ENCODE measurements at places on chromosomes 2 and 18.

DNA sequence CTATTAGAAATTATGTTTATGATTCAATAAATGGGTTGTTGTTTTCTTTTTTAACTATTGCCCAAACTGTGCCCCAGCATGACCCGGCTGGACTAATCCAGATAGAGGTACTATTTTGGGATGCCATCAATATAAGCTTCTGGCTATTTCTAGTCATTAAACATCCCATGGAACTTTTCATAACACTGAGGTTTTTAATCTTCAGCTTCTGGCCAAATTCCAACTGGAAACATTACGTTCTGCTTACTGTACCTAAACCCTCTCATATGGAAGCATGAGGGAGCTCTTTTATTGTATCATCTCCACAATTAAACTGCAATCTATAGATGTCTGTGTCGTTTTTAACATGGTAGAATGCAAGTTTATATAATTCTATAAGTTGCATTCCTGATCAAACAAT, 674.7 kb downstream of the ARHGAP15 start:
- DNase-seq, result no peak

- DNase-seq, result no peak
Measured at GRCh38 chr18:13378150-13378549, 159.6 kb downstream of the LDLRAD4 start.

DNA sequence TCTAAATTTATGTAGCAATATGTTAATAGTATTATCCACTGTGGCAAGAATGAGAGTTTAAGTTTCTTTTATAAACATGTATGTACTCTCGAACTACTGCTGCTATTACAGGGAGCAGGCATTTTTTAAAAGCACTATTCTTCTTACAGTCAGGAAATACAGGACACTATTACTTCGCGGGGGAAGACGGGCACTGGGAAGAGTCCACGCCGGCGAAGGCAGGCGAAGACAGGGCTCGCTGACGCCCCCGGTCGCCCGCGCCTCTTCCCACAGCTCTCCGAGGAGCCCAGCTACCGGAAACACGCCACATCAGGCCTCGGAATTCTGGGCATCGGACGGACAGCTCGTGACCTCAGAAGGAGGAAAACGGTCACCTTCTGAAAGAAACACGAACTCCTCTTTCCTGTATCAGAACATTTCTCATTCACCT, 90.2 kb downstream of the FAM161A start:
- no peak for DNase-seq

DNA sequence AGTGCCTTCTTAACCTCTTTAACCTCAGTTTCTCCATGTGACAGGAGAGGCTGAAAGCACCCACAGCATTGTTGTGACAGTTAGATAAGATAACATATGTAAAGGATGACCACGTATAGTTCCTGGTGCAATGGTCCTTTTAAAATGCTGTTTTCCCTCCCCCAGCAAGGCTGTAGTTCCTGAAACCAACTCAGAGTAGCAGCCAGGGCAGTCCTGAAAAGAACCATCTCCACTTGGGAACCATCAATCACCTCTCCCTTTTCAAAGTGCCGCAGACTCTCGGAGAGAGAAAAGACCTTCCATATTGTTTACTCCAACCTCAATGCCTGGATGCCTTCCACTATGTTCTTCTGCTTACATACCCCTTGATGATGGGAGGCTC, 158.8 kb downstream of the DDX1 start:
- DNase-seq, result no peak

GRCh38 chr2:136257893-136258292, 139.9 kb upstream of the CXCR4 start:
- DNase-seq, result no peak

GRCh38 chr2:55761526-55761925, 67.9 kb upstream of the PNPT1 start:
- DNase-seq, result no peak

DNA sequence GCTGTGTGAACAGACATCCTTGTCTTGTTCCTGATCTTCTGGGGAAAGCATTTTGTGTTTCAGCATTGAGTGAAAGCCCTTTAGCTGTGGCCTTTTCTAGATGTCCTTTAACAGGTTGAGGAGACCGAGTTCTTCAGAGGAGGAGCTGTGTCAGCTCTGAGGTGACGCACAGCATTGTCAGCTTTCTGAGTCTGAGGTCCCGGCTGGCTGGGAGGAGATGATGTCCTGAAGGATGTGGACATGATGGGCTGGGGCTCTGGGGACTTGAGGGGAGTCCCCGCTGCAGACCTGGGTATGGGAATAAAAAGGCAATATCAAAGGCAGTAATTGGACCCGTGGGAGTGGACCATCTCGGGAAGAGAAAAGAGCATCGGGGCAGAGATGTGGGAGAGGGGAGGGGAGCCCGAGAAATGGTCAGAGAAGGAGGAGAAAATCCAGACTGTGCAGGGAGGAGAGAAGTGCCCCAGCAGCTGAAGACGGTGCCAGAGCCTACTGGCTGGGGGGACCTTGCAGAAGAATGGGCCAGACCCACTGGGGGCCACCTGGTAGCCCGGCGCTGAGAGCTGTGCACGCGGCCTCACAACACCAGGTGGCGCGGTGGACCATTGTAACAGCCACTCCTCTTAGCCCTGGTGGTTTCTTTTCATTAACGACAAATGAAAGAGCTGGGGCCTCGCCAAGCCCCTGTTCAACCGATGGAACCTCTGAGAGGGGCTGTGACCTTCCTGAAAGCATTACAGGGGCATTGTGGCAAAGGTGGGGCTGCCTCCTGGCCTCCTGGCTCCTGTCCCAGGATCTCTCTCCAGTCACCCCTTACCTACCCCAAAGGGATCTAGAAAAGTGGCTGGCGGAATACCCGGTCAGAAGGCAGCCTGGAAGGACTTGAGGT, 61.6 kb downstream of the ST3GAL5 start:
- peak; percentile 66 for DNase-seq

GRCh38 chr18:12886498-12887126, 2.6 kb upstream of the PTPN2 start:
- DNase-seq, result peak; percentile 54

GRCh38 chr2:75344146-75344545, 144.8 kb upstream of the TACR1 start:
- DNase-seq, result no peak

DNA sequence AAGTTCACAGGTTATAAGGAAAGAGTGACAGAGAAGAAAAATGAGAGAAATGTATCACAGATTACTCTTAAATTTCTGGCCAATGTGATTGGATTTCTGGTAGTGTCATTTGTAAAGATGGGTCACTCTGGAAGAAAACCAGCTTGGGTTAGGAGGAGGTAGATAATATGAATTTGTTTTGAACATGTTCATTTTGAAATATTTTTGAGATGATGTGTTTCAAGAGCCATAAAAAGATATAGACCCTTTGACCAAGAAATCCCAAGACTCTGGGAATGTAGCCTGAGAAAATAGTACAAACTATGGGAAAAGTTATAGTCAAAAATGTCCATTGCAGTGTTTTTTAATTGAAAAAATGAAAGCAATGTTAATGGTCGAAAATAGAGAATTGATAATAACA, 70.7 kb downstream of the CALCRL start:
- DNase-seq, result no peak

DNA sequence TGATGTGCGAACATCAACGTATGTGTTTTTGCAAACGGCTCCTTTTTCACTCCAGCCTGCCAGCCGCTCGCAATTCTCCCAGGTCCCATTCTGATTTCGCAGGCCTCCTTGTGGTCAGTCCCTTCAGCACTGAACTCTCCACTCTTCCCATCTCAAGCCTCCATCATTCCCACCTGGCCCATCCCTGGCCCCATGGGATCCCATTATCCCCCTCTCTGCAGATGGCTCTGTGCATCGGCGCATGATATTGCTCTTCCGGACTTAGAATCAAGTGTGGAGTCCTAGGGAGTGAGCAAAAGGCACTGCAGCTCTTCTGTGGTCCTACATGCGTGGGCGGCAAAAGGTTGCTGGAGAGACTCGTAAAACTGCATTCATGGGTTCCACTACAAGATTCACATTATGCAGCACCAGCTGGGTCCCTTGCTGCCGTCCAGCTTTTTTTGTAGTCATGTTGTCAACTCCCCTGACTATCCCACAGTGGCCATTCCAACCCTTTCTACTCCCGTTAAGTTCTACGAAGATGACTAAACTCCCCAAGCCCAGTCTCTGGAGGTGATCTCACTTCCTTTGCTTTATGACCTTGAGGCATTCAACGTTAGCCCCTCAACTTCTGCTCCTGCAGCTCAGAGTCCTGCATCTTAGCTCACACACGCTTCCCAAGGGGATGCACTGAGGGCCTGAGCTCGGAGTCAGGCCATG, 125.3 kb upstream of the NRP2 start:
- no peak for DNase-seq

DNA sequence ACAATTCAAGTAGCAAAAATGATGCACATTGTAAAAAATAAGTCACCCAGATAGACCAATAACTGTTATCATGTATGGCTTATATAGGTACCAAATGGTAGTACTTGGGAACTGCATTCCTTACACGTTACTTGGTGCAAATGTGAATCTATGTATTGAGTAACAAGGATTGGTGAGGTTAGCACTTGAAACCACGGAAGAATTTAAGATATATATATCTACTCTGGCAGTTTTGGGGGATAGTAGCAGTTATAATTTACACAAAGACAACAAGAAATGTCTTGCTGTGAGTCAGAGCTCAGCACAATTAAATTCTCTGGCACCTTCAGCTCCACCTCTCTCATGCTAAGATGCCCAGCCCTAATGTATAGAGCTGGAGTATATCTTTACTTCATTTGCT, 359.4 kb upstream of the RAB12 start:
- no peak for DNase-seq

DNA sequence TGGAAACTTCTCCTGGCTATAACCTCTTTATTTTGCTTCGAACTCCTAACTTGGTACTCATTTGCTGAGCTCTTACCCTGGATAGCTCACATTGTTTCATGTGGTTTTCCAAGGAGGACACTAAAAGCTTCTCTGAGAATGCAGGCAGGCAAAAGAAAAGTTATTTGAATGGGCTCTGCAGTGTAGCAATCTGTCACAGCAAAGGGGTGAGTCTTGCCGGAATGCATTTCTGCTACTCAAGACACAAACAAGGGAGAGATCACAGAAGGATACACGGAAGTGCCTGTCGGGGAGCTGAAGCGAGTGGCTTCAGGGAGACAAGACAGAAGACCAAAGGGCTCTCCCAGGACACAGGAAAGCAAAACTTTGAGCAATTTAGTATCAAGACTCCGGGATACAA, 265.4 kb downstream of the SS18 start:
- DNase-seq, result no peak

DNA sequence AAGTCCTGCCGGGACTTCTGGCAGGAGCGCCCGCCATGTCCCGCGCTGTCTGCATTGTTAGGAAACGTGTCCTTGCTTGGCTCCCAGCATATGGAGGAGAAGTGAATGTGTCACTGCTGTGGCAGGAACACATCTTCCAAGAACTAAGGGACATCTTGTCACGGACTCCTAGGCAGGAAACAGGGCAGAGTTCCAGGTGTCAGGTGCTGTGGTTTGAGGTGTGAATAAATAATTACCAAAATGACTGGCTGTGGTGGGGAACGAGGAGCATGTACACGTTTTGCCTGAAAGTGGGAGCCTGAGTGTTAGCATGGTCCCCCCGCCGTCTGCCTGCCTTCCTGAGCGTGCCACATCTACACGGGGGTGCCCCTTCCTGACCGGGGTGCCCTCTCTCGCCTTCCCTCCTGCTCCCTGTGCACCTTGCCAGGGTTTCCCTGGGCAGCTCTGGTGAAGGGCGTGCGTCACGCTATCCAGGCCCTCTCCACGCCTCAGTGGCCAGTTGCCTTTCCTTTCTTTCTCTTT, 237.5 kb downstream of the LDLRAD4 start:
- peak; percentile 41 for DNase-seq

GRCh38 chr2:160140471-160140870, 59.6 kb downstream of the ITGB6 start:
- DNase-seq, result no peak

GRCh38 chr2:213848631-213849030, 562.2 kb upstream of the VWC2L start:
- no peak for DNase-seq

DNA sequence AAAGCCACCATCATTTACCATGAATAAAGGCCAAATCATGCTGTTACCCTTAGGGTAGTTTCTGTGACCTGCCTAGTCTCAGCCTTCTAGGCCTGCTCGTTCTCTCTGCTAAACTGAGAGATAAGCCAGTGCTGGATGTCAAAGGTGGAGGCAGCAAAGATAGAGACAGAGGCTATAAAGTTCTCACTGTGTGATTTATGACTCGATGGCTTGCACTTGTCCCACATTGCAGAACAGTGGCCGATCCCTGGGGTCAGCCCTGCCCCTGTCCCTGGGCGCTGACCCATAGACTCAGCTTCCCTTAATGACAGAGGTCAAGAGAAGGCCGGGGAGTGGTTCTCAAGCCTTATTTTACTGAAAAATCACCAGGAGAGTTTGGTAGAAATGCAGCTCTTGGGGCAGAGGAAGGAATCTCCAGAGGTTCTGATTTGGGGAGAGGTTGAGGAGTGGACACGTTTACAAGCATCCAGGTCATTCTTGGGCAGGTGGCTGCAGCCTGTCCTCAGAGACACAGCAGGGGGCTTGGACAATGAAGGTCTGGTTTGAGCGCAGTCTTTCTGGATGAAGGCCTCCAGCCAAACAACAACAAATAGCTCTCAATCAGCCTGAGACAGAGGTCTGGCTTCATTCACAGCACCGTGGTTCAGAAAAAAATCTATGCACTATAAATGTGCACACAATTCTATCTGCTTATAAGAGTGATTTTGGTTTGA, 143.5 kb downstream of the ACKR3 start:
- DNase-seq, result no peak

DNA sequence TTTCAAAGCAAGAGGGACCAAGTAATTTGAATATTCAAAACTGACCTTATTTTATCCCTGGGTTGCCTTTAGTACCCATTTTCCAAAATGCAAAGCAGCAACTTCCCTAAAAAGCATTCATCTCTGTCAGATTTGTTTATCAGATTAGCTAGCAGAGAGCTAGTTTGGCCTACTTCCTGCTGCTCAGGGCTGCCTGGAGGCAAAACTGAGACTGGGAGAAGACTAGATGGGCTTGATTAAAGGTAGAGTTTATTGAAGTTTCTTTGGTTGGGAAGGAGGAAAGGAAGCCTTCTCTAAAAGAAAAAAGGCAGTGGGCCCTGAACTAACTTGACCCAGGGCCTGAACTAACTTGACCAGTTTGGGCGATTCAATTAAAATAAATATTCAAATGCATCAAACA, 426.1 kb upstream of the FAM98A start:
- no peak for DNase-seq

- no peak for DNase-seq
Measured at GRCh38 chr2:241213041-241213440, 24.6 kb downstream of the ANO7 start.

GRCh38 chr2:132368191-132368590, 48.4 kb upstream of the GPR39 start:
- no peak for DNase-seq

DNA sequence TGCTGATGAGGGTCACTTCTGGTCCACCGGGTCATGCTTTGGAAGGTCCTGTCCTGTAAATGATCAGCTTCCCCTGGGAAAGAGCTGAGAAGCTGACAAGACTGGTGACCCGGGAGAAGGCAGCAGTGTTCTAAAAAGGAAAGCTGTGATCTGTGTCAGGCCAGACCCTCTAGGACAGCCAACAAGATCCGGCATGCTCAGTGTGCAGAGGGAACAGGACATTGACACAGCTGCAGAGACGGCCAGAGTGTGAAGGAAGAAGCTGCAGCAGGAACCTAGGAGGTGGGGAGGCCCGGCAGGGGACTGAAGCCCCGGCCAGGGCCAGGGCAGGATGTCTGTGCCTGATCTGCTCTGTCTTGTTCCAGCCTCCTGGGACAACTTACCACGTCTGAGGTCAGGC, 372.7 kb upstream of the ID2 start:
- no peak for DNase-seq

GRCh38 chr2:151357359-151357758, at the start of gene TNFAIP6:
TNFAIP6 (plus strand) TSS chr2:151357592; CDS start chr2:151357667, 75 bp downstream.
- peak; percentile 34 for DNase-seq

- DNase-seq, result no peak
Measured at GRCh38 chr18:10685484-10685883, 159.7 kb downstream of the NAPG start.
